ENCODE measurements at places on chromosomes 13 and 19. TPM values are rescaled to one million over a fixed set of nuclear protein-coding genes. Genes with fewer than 3 reads are reported as not detected.

DNA sequence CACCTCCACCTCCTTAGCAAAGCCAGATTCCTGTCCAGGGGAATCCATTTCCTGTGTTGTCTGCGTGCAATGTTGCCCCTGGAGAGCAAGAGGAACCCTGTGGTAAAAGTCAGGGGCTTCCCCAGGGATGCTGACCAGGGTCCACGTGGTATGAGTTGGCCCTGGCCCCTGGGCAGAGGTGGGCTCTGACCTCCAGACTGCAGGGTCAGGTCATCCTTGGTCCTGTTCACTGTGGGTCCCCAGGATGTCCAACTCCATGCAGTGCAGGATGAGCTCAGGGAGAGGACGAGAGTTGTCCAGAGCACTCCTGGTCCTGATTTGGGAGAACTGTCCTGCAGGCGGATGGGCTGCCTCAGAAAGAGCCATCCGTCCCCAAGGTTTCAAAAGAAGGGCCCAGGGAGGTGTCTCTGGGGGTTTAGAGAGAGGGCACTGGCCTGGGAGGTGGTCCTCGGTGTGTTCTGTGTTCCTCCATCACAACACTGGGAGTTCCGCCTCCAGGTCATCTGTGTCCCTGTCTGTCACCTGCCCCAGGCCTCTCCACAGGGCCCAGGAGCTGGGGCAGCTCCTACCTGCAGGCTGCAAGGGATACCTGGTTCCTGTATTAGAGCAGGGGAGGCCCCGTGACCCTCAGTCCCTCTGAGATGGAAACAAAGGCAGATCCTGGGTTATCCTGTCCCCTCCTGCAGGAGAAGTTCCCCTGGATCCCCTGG, 1.2 kb upstream of the CEACAM4 start:
- DNase-seq, result no peak

GRCh38 chr13:93872786-93873347, 606.6 kb downstream of the DCT start:
- DNase-seq, result no peak

DNA sequence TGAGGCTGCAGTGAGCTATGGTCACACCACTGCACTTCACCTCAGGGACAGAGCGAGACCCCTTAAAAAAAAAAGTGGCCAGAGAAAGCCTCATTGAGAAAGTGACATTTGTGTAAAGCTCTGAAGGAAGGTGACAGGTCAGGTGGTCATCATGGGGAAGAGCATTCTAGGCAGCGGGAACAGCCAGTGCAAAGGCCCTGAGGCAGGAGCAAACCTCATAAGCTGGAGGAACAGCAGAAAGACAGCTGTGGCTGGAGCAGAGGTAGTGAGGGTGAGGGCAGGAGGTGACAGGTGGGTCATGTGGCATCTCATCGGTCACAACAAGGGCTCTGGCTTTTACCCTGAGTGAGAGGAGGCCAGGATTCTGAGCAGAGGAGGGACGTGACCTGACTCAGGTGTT, 64.4 kb downstream of the RYR1 start:
- DNase-seq, result no peak

DIRAS1 gene
- total RNA-seq, result 0.45 TPM

DNA sequence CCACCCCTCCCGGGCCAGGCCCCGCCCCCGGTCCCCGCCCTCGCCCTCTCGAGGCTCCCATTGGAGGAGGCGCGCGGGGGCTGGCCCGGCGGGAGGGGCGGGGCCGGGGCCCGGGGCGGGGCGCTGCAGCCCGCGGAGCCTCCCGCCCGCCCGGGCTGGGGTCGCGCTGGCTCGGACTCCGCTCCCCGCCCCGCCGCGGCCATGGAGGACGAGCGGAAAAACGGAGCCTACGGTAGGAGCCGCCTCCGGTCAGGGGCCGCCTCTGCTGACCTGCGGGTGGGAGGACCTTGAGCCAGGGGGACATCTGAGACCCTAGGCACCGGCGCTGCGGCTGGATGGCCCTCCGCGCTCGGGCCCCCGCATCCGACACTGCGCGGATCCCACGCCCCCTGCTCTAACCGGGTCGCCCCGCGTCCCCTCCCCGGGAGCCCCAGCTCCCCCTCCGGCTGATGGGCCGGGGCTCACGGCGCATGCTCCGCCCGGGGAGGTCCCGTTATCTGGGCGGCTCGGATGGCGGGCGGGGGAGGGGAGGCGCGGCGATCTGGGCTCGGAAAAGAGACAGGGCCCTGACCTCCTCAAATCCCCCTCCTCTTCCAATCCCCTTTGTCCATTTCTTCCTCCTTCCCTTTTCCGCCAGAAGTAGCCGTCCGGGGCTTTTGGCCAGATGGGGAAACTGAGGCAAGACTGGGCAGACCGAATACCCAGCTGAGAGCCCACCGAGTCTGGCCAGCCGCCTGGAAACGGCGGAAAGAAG, 15.4 kb upstream of the AP1M2 start:
- DNase-seq, result peak; percentile 92

DNA sequence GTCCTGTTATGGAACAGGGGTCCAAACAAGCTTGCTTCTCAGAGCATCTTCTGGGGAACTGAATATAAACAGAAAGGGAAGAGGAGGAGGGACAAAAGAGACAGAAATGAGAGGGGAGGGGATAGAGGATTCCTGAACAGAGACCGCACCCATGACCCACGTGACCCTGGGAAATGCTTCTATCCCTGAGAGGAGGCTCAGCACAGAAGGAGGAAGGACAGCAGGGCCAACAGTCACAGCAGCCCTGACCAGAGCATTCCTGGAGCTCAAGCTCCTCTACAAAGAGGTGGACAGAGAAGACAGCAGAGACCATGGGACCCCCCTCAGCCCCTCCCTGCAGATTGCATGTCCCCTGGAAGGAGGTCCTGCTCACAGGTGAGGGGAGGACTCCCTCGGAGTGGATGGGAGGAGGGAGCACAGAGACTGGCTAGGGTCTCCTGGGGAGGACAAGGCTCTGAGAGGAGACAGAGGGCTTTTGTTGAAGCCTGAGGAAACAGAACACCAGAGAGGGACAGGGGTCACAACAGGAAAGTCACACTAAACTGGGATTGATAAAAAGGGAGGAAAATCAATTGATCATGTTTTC, at the start of gene CEACAM6:
CEACAM6 (plus strand) TSS at position 203 of the 586 bp plus-strand sequence; CDS start at position 312, 109 bp downstream.
- no peak for DNase-seq

CGB2 gene
- not detected for total RNA-seq

MADCAM1 gene
- 1.1 TPM for total RNA-seq

DNA sequence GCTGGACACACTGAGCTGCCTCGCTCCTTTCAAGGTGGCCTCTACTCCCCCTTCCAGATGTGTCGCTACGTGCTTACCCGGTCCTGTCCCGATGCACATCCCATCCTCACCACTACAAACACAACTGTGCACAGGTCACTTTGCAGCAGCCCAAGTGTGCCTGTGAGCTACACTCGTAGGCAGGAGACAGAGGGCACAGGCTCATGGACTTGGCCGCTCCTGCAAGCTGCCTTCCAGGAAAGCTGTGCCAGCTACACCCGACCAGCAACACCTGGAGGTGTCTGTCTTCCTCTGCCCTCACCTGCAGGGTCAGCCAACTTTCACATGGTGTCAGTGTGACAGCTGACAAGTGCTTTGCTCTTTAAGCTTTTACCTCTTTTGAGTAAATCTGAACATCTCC, 15.4 kb downstream of the CARS2 start:
- no peak for DNase-seq

GRCh38 chr19:35935911-35936737, at the start of gene LRFN3:
LRFN3 (plus strand) TSS chr19:35936374; CDS start chr19:35939426, 3,052 bp downstream.
- peak; percentile 84 for DNase-seq

DNA sequence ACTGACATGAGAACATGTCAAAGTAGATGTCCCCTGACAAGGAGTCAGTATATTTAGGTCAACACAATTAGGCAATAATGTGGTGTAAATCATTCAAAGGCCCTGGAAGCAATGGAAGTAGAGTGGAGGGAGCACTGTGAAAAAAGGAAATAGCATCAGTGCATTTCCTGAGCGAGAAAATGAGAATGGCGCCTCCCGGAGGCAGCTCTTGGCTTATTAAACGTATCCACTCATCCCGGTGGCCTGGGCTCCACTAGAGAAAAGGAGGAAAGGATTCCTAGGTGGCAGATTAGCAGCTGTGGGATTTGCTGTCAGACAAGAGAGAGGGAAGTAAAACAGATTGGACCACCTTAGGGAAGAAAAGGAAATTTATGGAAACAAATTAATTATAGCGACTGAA, 173.7 kb upstream of the TMTC4 start:
- DNase-seq, result no peak

GRCh38 chr19:41956621-41957020, 2.5 kb downstream of the RABAC1 start:
- no peak for DNase-seq

DNA sequence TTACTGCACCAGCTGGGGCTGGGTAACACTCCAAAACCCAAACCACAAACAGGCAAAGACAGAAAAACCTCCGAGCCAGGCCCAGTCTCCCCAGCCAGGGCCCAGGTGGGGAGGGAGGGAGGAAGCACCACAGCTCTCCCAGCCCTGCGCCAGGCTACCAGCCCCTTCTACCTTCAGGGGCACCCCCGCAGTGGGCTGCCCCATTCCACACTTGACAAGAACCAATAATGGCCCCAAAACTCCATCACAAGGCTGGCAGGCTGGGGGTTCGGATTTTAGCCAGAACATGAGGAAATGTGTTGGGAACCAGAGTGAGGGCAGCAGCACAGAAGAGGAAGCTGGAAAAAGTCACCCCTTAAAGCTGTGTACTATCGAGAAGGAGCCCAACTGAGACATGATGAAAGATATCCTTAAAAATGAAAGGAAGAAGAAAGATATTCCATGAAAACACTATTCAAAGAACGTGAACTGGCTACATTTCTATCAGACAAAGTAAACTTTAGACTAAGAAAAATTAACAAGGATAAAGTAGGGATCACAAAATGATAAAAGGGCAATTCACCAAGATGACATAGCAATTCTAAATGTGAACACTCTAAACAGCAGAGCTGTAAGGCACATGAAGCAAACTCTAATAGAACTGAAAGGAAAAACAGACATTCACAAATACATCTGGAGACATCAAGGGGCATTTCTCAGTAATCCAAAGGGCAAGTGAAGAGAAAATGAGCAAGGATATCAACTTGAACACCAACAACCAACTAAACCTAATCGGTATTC, 12.9 kb downstream of the TUBGCP3 start:
- no peak for DNase-seq

GRCh38 chr19:19034204-19034624, 811 bp downstream of the ARMC6 start:
- no peak for DNase-seq

ESD gene
- total RNA-seq, result 105 TPM

DNA sequence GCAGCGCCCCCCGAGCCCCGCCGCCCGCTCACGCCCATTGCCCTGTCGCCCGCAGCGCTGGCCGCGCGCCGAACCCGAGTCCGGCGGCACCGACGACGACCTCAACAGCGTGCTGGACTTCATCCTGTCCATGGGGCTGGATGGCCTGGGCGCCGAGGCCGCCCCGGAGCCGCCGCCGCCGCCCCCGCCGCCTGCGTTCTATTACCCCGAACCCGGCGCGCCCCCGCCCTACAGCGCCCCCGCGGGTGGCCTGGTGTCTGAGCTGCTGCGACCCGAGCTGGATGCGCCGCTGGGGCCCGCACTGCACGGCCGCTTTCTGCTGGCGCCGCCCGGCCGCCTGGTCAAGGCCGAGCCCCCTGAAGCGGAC, 518 bp downstream of the KLF2 start:
- DNase-seq, result peak; percentile 74

DNA sequence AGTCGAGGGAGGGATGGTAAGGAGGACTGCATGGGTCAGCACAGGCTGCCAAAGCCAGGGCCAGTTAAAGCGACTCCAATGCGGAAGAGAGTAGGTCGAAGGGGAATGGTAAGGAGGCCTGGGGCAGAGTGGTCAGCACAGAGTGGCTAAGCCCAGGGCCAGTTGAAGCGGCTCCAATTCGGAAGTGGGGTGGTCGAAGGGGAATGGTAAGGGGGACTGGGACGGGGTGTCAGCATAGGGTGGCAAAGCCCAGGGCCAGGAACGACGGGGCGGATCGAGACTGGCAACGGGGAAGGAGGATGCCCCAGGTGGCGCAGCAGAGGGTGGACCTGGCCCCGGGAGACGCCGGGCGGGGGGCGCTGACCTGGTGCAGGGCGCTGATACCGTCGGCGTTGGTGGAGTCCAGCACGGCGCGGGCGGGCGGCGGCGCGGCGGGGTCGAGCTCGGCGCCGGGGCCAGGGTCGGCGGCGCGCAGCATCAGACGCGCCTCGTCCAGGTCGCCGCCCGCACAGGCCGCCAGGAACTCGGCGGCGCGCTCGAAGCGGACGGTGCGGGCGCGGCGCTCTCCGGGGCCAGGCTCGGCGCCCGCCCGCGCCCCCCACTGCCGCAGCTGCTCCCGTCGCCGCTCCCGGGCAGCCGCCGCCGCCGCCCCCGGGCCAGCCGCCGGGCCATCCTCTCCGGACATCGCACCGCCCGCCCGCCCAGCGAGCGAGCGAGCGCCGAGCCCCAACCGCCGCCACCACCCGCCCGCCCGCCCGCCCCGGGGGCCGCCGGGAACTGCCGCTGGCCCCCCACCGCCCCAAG, at the start of gene PPP1R12C:
PPP1R12C (minus strand) TSS at position 779 of the 804 bp plus-strand sequence; CDS start at position 685, 94 bp downstream.
- peak; percentile 73 for DNase-seq

IFNL1 gene
- total RNA-seq, result not detected

GRCh38 chr13:105914291-105915036, 621.0 kb downstream of the EFNB2 start:
- DNase-seq, result no peak

COX7A1 gene
- 71.6 TPM for total RNA-seq

DNA sequence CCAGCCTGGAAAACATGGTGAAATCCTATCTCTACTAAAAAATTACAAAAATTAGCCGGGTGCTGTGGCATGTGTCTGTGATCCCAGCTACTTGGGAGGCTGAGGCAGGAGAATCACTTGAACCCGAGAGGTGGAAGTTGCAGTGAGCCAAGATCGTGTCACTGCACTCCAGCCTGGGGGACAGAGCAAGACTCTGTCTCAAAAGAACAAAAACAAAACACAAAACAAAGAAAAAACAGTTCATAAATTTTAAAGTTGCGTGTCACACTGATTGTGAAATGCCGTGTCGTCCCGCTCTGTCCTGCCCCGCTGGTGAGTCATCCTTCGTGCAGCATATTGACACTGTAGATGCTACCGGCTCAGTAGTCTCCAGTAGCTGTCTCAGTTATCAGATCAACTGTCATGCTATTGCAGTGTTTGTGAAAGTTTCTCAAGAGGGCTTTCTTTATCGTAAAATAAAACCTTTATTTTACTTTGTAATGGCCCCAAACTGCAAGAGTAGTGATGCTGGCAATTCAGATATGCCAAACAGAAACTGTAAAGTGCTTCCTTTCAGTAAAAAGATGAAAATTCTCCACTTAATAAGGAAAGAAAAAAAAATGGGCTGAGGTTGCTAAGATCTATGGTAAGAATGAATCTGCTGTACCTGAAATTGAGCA, 36.4 kb upstream of the IGFL1 start:
- no peak for DNase-seq

DNA sequence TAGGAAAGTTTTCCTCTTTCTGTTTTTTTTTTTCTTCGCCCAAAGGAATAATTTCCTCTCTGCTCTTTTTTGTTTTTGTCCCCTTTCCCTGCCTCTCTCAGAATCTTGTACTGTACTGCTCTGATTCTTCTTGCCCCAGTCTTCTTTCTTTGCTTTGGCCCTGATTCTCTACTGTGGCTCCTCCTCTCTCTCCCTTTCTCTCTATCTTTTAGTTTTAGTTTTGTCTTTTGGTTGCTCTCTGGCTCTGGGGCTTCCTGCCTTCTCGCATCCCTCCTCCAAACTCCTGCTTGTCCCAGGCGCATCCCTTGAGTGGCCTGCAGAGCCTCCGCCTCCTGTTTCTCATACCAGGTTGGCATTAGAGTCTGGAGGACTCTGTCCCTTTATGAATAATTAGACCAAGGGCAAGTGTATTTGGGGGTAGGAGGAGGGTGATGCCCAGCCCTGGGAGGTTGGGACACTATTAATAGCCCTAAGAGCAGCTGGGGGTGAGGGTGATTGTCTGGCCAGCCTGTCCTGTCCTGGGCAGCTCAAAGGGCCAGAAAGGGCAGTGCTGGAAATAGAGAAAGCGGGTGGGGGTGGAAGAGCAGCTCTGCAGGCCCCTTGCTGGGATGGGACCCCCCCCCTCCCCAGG, 39.1 kb downstream of the LYL1 start:
- DNase-seq, result no peak

Data from sciatic nerve (tissue), 2 donors.